ENCODE measurements at places on chromosomes 2 and 18.

DNA sequence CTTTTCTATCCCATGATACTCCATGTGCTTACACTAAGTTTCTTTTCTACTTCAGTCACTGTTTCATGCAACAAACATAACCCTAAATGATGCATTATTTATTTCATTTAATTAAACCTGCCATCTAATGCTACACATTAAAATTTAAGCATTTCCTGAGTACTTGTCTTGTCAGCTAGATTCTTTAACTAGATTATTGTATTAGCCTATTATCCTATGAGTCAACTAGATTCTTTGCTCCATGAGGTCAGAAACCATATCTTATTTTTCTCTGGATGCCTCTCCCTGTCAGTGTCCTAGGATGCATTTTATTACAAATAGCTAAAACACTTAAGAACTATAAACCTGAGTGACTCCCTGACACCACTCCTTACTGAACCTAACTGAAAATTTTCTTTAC, 652.4 kb downstream of the SLC4A3 start:
- DNase-seq = no peak

GRCh38 chr2:18788592-18788991, 199.2 kb upstream of the NT5C1B start:
- DNase-seq = no peak

GRCh38 chr18:52287151-52287550, 52.8 kb upstream of the DCC start:
- DNase-seq = no peak

GRCh38 chr2:184677171-184677570, 78.8 kb downstream of the ZNF804A start:
- no peak for DNase-seq

GRCh38 chr18:3405713-3406112, 44.3 kb upstream of the TGIF1 start:
- no peak for DNase-seq

DNA sequence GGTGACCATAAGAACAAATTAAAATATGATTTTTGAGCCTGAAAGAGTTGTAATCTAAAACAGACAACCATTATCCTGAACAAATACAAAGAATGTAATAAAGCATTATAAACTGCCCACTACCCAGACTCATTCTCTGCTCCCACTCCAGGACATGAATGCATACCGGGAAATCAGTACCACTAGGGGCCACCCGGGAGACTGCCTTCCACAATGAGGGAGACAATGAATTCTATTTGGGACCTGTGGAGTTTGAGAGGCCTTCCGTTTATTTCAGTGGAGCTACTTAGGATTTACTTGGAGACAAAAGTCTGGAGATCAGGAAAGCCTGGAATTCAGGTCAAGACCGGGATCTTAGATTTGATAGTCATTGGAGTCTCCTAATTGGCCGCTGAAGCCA, 50.0 kb downstream of the NAB1 start:
- DNase-seq = no peak

GRCh38 chr2:128402911-128403670, 84.4 kb upstream of the HS6ST1 start:
- DNase-seq = no peak

DNA sequence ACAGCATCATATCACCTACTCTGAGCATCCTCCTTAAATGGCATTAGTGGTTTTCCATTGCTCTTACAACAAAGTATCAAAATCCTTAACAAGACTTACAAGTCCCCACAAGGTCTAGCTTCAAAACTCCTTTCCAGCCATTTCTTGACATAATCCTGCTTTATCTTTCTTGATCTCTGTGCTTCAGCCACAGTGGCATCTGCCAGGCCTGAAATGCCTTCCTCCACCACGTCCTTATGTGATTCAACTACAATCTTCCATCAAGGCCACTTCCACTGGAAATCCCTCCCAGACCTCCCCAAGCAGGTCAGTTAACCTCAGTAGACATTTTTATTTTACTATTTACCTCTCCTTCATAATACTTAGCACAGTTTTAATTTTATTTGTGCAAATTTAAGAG, 83.8 kb upstream of the CCDC150 start:
- no peak for DNase-seq

- DNase-seq = no peak
Measured at GRCh38 chr2:20501974-20502373, 55.1 kb downstream of the RHOB start.

DNA sequence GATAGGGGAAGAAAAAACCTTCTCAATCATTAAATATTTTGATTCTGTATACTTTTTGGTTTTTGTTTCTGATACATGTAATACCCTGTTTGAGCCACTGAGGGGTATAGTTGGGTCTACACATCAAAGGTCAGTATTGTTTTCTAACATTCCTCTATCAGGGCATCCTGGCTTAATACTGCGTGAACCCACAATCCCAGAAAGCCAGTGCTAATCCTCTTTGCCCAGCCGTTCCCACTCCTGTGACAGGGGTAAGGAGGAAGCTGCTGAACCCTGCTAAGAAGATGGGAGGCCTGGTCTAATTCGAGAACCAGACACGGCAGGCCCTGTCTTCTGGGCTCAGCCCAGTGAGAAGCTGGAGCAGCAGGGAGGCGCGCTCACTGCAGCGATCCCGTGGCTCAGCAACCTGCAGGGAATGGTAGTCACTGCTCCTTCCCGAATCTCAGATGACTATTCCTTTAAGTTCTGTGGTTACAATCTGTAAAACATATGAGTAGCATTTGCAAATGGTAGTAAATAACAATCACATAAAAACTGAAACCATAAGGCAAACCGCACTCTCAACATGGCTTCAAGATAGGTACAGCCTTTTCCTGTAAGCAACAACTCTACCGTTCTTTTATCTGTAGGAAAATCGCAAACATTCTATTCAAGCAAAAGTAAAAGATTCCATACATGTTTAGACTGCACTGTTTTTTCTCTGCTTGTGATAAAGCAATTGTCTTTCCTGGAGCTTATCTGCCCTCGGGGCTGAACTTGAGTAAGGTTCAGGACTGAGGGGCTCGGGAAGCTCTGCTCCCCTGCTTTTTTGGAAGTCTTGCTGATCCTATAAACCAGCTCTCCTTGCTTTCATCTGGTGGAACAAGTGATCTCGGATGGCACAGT, 87.0 kb downstream of the EPB41L3 start:
- no peak for DNase-seq

DNA sequence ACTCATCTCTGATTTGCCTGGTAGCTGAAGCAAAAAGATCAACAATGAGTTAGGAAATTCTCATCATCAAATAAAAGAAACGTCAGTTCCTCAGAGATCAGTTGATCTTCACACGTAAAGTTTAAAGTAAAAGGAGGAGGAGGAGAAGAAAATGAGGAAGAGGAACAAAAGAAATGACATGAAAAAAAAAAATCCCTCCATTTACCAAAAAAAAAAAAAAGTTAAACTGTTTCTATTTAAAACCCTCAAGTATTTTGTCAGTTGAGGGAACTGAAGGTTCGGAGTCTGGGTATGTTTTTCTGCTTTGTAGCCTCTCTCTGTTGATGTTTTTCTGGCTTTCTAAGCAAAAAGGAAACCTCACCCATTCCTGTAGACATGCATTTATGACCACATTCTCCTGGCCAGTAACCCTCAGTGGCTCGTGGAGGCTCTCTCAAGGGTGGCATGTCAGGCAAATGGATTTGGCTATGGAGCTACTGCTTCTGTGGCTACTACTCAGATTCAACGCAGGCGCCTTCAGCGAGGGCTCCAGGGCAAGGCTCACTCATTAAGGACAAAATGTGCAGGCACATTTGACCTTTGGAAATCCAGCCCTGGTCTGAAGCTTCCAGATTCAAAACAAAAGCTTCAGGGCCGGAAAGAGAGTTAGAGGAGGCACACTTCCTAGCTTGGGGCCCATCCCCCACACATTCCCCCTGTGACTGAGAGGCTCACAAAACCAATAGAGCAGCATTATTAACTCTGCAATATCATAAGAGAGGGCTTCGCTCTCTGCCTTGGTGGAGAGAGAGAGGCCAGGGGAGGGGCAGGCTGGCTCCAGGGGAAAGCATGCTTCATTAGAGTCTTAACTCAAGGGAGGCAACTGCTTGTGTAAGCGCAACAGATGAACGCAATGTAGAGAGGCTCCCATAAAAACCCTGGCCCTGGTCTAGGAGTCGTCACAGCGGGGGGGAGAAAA, 22.3 kb downstream of the KLF7 start:
- DNase-seq = peak; percentile 93

GRCh38 chr2:33001823-33002222, 55.1 kb downstream of the LTBP1 start:
- no peak for DNase-seq

GRCh38 chr2:239035361-239035814, 187.5 kb downstream of the TWIST2 start:
- no peak for DNase-seq

GRCh38 chr2:216571909-216572513, 61.2 kb upstream of the IGFBP2 start:
- no peak for DNase-seq

GRCh38 chr2:154329510-154329909, 369.0 kb upstream of the KCNJ3 start:
- DNase-seq = no peak

DNA sequence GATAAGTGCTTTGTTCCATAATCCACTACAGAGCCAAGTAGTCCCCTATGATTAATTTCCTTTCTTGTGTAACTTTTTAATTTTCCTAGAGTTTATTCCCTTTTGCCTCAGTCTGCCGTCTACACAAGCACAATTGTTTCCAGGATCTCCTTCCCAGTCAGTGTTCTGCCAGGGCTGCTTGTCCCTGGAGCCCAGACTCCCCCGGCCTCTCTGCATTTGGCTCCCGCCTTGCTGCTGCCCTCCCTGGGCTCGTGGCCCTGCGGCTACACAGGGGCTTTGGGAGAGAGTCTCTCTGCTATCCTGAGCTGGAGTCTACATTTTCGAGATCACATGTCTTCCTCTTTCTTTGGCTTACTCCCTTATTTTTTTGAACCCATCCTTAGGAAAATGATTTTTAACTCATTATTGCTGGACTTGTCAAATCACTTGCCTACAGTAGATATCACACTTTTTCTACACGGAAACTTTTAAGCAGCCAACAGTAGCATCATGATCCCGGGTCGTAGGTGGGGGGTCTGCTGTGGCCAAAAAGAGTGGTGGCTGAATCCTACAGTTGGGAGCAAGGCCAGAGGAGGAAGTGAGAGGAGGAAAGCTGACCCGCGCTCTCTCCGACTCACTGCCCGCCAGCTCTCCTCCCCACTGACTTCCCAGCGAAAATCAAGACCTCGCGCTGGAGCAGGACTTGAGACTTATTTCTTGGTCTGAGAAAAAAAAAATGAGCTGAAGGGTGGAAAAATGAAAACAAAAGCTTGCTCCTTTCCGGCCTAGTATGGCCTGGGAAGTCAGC, 9.4 kb downstream of the FBLN7 start:
- no peak for DNase-seq

DNA sequence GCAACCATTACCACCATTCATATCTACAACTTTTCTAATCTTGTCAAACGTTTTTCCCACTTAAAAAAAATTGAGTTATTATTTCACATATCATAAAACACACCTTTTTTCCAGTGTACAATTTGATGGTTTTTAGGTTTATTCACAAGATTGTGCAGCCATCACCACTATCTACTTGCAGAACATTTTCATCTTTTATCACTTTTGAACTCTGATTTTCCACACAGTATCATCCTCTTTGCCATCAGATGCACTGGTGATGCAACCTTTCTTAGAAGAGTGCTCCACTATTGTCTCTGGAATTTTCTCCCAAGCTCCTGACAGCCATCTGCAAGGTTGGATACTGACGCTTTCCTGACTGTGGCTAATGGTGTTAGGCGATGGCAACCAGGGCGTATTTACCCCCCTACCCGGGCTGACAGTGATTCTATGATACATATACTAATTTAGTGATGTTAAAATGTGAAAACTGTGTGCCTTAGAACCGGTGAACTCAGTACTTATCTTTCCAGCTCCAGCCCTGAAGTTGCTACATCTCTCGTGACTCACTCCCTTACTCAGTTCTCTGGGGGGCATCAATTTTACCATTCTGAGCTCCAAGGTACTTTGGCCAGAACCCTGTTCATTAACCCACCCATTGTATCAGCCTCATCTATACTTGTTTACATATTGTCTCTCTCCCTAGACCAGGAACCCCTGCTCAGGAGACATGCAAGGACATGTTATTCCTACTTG, 105.4 kb upstream of the SPRED2 start:
- DNase-seq = no peak

GRCh38 chr18:37019157-37019827, 190.4 kb downstream of the KIAA1328 start:
- no peak for DNase-seq

DNA sequence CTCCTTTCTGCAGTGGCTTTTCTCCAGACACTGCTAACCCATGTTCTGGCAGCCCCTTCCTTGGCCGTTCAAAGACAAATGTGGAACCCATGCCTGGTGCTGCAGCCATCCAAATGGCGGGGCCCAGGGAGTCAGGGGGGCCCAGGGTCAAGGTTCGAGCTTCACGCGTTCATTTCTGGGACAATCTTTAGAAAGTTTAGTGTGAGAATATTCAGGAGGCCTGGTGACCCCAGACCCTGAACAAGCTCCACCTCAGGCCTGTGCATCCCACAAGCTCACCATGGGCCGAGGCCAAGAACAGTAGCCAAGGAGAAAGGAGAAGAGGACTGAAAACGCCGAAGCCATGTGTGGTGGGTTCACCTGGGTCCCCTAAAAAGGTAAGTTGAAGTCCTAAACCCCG, 54.4 kb downstream of the ANKMY1 start:
- DNase-seq = no peak

- no peak for DNase-seq
Measured at GRCh38 chr2:48927355-48927754, 171.8 kb upstream of the LHCGR start.

DNA sequence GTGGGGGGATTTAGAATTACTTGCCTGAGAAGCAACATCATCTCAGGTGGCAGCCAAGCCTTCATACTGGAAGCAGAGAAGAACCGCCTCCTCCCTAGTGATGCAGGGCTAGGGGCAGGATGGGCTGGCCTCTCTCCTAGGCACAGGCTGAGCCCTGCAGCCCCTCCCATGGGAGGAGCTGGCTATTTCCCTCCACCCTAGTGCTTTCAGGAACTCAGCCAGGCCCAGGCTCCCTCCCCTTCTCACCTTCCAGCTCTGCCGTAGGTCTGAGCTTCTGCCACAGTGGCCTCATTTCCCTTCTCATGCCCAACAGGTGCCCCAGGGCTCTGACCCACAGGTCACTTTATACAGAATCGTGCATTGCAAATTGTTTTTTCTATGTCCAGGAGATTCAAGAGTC, 31.0 kb downstream of the CENPA start:
- DNase-seq = no peak

Measured in tibial artery (tissue), 4 donors.